Mesenteric fat pad (tissue), 1 donor: ENCODE measurements at places on chromosomes 16 and 17.

DNA sequence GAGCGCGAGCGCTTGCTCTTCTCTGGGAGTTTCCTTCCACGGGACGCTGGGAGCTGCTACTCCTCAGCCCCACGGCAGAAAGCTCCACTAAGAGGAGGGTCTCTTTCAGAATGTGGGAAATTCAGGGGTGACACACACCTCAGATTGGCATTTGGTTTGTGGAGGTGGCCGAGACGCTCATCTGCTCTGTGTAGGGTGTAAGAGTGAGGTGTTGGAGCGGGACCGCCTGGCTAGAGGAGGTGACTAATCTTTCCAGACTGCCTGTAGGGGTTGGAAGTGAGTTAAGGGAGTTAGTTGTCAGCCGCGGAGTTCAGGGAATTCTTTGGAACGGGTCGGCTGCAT, 735 bp downstream of the PSMD11 start:
- DNase-seq: no peak

DNA sequence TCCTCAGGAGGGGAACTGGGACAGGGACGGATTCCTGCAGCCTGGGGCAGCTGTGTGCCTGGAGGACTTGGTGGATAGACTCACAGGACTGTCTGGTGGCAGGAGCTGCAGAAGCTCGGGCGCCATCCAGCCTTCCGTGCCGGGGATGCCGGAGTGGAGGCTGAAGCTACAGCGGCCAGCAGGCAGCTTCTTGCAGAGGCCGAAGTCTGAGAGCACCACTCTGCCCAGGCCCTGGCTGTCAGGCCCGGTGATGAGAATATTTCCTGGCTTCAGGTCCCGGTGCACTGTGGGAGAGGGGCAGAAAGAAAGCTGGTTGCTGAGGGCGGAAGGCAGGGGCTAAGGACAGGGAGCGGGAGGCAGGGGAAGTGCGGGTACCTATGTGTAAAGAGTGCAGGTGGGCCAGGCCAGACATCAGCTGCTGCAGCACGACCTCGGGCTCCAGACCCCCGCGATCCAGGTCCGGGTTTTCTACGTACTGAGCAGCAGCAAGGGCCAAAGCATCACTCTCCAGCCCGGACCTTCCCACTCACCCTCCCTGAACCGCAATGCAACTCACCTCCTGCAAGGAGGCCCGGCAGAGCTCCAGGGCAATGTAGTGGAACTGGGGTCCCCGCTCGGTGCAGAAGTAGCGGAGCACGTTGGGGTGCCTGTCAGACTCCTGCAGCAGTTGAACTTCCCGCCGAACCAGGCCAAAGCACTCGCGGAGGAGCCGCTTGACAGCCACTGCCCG, 16.1 kb downstream of the PLK1 start:
- DNase-seq: no peak

GRCh38 chr16:69340095-69340644, 598 bp downstream of the NIP7 start:
- DNase-seq: no peak

GRCh38 chr17:50830352-50830751, 5.0 kb upstream of the WFIKKN2 start:
- no peak for DNase-seq

DNA sequence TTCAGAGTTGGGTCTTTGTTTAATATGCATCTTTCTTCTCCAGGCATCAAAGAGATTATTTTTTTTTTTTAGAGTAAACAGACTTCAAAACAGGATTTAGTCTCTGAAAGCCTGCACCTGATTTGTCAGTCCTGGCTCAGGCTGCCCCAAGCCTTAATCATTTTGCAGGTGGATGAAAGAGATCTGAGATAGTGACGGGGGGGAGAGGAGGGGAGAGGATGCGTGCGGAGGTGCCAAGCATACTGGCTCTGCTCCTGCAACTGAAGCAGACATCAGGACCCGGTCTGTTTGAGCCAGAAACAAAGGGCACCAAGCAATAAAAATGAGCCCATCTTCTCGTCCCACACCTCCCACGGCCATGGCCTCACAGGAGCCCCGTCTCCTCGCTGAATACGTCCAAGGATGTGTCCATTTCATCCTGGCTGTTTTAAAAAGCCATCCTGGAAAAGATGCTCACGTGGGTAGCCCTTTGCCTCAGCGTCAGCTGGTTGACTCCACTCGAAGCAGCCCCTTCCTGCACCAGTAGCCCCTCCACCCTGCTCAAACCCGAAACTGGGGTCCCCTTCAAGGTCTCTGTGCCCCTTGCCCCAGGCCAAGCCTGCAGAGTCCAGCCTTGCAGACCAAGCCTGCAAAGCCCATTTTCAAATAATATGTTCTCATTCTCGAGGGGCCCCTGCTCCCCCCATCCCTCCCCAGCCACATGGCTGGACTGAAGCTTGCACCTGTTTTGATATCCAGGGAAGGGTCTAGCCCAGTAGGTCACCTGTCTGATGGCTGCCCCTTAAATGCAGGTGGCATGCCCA, 84.8 kb upstream of the TNRC6C start:
- no peak for DNase-seq

DNA sequence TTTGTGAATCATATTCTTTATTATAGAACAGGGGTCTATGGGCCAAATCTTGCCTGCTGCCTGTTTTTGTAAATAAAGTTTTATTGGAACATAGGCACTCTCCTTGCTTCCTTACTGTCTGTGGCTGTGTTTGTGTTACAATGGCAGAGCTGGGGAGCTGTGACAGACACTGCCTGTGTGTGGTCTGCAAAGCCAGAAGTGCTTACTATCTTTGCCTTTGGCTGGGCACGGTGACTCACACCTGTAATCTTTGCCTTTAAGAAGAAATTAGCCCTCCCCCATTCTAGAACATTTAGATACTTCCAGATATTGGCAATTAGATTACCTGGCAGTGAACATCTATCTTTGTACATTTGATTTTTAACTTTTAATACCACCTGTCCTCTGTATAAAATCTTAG, 308.3 kb downstream of the FOXL1 start:
- DNase-seq: no peak

GRCh38 chr16:78415669-78416068, 316.2 kb downstream of the WWOX start:
- no peak for DNase-seq

- no peak for DNase-seq
These were observed 256.6 kb downstream of the HS3ST3B1 start for GRCh38 chr17:14557480-14557879.

DNA sequence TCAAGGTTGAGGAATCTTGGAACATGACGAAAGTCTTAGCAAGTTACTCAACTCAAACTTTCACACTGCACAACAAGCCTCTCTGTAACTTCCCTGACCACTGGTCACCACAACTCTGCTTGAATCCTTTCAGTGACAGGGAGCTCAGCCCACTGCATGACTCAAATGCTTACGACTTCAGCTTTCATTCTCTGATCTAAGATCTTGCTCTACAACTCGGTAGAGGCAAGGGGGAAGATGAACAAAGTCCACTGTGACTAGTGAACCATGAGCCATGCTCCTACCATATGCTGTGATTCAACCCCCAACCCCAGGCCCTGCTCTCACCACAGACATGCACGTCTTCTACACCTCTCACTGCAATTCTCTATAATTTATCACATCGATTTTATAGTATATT, 160.9 kb downstream of the SLC39A11 start:
- no peak for DNase-seq

GRCh38 chr16:73054813-73055482, 7.0 kb upstream of the ZFHX3 start:
- DNase-seq: no peak

DNA sequence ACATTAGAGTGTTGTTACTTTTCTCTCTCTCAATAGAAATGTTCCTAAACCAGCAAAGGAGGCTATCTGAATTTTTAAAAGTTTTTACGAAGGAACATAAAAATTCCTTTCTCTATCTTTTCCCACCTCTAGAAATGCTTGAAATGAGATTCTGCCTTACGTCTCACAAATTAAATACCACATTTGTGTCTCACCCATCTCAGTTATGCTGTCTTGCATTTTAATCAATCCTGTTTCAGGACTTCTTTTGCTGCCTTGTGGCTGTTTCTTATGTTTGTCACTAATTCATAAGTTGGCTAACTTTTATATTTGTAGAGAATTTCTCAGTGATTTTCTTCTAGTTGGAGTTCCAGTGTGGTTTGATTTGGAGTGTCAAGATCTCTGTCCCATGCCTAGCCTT, 3.5 kb downstream of the OMG start:
- no peak for DNase-seq

DNA sequence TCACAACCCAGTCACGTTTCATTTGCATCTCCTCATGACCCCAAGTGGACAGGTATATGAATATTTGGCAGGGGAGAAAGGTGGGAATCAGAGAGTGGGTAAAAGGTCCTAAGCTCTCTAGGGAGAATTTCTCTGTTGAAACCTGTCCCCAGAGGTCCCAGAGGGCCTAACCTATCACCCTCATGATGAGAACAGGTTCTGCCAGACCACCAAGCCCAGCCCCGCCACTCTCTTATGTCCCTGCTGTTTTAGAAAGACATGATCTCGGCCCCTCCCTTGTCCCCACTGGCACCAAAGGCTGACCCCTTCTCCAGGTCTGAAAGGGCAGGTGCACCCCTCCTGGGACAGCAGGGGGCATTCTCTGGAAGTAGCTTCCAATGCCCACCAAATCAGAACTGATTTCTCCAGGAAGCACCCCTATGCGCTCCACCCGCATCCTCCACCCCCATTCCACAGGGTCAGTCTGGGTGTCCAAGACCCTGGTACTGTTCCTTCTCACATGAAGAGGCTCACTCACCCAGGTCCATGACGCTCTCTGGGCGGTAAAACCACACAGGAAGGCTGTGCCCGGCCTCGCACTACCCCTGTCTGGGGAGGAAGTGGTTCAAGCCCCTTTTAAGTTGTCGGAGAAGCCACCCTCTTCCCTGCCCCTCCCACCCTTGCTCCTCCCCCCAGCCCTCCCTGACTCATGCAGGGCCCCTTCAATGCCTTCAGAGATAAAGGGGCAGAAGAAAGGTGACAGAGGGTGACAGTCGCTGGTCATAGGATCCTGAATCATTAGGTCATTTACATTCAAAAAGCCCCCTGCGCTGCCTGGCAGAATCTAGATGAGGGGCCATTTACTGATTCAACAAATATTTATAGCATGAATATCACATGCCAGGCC, at the start of gene CCR7:
Gene CCR7 (minus strand): TSS at position 590 of the 886 bp plus-strand sequence. CDS start 63 bp downstream, at position 527.
- peak; percentile 83 for DNase-seq

- DNase-seq: no peak
These were observed 33.3 kb downstream of the TRIM25 start for GRCh38 chr17:56880571-56880970.

GRCh38 chr16:50467943-50468748, 80.0 kb upstream of the NKD1 start:
- DNase-seq: peak; percentile 68

DNA sequence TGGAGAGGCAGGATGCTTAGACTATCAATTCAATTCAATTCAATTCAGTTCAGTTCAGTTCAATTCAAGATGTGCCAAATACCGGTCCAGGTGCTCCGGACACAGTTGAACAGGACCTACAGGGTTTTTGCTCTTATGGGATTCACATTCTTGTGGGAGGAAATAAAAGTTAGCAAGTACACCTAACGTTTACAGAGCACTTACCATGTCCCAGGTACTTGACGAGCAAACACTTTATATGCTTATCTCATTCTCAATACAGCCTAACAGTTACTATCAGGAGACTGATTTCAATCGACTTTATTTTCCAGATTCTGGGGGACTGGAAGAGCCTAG, 467 bp upstream of the GDE1 start:
- no peak for DNase-seq

DNA sequence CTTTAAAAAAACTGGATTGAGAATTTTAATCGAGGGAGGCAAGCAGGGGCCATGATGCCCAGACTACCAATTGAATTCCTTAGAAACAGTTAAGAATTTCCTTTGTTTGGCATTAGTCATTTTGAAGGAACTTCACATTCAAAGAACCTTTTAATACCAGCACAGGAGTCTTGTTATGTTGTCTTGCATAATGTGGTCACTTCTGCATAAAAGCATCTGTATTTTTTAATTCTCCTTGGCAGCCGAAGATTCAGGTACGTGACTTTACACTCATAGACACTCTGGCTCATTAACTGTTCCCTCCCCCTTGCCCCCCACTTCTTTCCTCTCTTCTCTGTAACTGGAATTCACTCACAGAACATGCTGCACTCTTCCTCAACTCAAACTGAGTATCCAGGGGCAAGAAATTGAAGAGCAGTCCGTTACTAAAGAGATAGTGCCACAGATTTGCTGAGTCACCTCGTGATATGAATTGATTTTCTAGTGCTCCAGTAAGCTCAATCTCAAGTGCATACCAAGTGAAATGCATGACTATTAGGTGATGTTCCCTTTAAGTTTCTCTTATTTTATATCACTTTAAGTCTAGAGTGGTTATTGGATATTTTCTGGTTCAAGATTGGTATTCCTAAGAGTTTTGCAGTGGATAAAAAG, 572.2 kb upstream of the SOX9 start:
- no peak for DNase-seq

- DNase-seq: no peak
These were observed 12.1 kb downstream of the HEATR9 start for GRCh38 chr17:35856603-35857002.

DNA sequence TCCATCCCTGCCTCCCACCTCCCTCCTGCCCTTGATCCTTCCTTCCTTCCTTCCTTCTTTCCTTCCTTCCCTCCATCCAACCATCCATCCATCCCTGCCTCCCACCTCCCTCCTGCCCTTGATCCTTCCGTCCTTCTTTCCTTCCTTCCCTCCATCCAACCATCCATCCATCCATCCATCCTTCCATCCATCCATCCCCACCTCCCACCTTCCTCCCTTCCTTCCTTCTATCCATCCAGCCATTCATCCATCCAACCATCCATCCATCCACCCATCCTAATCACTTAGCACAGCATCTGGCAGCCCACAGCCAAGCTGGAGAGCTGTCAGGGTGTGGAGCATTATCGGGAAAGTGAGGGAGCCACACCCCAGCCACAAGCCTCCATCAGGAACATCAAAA, 54.5 kb downstream of the TK2 start:
- DNase-seq: peak; percentile 49

- DNase-seq: no peak
These were observed 112.5 kb upstream of the SOX9 start for GRCh38 chr17:72008236-72008876.

DNA sequence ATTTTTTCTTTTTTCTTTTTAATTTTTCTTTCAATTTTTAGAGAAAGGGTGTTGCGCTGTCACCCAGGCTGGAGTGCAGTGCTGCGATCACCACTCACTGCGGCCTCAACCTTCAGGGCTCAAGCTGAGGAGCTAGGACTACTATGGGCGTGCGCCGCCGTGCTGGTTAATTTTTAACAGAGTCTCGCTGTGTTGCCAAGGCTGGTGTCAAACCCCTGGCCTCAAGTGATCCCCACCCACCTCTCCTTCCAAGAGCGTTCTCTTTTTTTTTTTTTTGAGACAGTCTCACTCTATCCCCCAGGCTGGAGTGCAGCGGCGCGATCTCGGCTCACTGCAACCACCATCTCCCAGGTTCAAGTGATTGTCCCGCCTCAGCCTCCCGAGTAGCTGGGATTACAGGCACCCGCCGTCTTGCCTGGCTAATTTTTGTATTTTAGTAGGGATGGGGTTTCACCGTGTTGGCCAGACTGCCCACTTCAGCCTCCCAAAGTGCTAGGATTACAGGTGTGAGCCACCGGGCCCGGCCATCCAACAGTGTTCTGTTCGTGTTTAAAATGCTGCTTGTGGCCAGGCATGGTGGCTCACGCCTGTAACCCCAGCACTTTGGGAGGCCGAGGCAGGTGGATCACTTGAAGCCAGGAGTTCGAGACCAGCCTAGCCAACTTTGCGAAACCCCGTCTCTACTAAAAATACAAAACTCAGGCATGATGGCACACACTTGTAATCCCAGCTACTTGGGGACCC, 14.5 kb upstream of the RPL13 start:
- DNase-seq: no peak
